WERI-Rb-1 (cell line): ENCODE measurements at places on chromosomes 12 and 14.

- no peak for DNase-seq
Observed at GRCh38 chr12:124172636-124173035, 122.3 kb upstream of the RFLNA start.

DNA sequence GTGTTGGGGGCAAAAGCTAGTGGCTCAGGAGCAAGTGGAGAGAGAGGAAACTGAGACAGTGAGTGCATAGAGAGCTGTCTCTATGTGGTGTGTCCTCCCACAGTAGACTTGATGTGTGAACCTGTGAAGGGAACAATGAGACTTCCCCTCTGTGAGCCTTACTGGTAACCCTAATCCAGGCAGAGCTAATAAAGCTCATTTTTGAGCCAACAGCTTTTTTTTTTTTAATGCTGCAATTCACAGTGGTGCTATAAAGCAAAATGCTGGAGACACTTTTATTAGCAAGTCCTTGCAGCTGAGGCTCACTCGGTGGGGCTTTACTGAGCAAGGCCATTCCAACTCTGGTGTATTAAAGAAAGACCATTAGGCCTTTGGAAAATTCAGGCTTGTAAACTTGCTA, 26.9 kb downstream of the FBXW8 start:
- DNase-seq, result no peak

DNA sequence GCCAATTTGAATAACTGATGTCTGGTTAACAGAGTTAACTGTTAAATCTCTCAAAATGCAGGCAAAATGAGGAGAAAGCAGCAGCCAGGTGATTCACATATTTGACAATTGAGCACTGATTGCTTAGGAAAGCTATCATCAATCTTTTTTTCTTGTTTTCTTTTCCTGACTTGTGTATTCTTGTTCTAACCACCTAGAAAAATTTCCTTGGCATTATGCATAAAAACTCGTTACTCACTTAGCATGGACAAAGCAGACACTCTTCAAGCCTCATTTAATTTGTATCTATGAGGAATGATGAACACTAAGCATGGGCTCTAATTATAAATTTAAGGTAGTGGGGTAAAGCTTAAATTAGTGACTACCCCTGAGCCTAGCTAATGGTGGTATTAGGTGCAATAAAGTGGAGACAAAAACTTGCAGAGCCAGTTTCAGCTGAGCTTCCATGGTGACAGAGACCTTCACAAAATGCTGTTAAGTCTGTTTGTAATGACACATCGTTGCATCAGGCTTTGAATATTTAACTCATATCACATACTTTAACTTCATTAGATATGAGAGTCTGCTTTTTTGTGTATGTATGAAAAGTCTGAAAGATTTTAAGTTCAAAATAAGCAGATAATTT, 52.0 kb downstream of the RASSF9 start:
- DNase-seq, result no peak

DNA sequence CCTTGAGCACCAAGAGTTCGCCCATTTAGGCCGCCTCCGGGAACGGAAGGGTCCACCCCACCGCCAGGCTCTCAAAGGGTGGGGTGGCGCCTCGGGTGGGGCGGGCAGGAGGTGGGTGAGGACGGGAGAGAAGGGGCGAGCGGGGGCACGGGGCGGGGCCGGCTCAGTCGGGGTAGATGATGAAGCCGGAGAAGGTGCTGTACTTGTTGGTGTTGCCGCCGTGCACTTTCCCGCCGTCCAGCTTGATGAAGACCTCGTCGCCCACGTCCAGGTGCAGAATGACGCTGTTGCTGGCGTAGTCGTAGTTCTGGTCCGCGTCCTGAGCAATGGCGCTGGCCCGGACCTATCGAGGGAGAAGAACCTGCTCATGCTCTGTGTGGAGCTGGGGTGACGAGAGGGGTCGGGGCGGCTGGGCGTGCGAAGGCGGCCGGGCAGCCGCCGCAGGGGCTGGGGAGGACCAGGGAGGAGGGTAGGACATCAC, 4.1 kb downstream of the C1QL4 start:
- DNase-seq, result no peak

DNA sequence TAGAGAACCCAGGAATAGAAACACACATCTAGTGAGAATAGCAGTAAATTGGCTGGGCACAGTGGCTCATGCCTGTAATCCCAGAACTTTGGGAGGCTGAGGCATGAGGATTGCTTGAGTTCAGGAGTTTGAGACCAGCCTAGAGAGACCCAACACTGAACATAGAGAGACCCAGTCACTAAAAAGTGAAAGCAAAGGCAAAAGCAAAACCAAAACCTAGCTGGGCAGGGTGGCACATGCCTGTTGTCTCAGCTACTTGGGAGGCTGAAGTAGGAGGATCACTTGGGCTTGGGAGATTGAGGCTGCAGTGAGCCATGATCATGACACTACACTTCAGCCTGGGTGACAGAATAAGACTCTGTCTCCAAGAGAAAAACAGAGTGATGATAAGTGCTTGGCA, 37.5 kb upstream of the MIS18BP1 start:
- DNase-seq, result no peak

GRCh38 chr12:50185970-50186663, 18.9 kb upstream of the CERS5 start:
- DNase-seq, result no peak

DNA sequence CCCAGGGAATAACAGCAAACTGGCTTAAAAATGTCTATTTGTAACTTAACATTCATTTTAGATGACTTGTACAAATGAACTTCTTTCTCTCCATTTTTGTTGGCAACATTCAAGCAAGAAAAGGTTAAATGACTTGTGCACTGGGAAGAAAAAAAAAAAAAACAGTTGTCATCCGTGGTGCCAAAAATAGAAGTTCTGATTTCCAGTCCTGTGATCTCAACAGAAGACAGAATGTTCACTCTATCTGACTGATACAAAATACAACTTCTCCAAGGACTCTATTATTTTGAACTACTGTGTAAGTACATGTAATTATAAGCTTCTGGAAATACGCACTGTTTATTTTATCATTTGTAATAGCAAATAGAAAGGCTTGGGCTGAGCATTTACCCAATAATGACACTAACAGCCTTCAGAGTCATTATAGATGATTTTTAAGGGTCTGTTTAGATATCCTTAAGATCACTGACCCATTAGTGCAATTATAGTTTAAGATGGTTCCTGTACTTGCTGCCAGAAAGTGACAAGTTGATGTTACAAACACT, 59.9 kb downstream of the LIN7A start:
- DNase-seq, result no peak

GRCh38 chr14:62905566-62905965, 139.7 kb downstream of the KCNH5 start:
- DNase-seq, result peak; percentile 9

DNA sequence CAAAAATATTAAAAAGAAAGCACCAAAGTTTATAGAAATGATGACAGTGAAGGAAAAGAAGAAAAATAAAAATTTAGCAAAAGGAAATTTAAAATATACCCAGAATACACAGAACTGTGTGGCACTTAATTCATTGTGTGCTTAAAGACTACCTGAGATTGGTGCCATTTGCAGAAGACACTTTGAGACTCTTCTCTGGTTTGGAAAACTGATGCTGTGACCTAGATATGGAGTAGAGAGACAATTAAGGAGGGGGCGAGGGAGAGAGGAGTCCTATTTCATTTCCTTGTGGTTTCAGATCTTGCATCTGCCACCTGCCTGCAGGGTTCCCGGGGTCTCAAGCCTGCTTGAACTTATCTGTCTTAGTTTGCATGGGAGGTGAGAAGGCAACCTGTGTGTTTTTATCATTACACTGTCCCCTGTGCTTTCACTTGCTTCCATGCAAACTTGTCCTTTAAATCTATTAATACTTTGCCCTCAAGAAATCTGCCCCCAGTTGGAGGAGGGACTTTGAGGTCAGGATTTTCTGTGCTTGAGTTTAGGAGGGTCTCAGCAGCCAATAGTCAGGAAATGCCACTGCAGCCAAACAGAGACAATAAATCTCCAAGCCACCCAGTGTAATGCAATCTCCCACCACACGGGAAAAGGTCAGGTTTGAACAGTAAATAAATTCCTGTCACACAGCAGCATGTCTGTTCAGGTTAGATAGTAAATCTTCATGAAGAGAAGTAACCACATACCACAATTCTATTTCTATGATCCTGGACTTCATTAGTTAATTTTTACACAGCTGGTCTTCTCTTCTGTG, 119.4 kb downstream of the CAND1 start:
- DNase-seq, result peak; percentile 19

GRCh38 chr14:94386085-94387031, 2.0 kb downstream of the SERPINA1 start:
- DNase-seq, result no peak

GRCh38 chr14:85579942-85580341, 50.0 kb downstream of the FLRT2 start:
- no peak for DNase-seq

DNA sequence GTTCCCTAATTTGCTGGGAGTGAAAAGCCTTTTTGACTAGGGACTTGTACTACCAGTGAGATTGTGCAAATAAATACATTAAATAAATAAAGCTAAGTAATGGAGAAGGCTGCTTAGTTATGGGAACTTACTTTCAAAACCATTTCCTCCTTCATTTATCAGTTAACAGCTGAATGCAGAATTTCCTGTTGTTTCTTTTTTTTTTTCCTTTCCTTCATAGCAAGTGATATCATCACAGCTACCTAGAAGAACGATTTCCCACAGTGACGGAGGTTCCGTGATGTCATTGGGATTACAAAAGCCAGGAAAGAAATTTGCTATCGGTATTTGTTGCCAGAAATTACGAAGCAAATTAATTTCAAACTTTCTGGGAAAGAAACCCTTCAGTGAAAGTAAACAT, 42.1 kb upstream of the SOCS2 start:
- DNase-seq, result no peak

DNA sequence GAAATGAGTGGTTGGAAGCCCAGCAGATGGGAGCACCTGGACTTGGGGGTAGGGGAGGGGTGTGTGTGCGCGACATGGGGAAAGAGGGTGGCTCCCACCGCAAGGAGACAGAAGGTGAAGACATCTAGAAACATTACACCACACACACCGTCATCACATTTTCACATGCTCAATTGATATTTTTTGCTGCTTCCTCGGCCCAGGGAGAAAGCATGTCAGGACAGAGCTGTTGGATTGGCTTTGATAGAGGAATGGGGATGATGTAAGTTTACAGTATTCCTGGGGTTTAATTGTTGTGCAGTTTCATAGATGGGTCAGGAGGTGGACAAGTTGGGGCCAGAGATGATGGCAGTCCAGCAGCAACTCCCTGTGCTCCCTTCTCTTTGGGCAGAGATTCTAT, 9.2 kb downstream of the GABARAPL1 start:
- no peak for DNase-seq

GRCh38 chr12:102526656-102527055, 46.3 kb upstream of the IGF1 start:
- DNase-seq, result no peak

DNA sequence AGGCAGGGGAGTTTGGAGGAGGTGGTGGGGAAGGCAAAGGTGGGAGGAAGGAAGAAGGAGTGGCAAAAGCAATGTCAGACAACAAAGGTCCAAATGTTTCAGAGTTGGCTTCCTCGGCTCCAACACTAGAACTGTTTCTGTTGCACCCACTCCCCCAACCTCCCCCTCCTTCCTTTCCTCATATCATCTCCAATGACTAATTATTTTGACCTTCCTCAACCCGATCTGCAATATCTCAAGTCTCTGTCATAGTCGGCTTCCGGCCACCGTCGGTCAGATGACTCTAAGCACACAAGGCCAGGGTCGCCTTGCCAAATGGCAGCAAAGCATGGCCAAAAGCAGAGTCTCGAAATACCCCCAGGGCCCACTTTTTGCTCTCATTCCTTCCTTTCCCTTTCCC, 637.0 kb upstream of the TBX3 start:
- DNase-seq, result no peak

DNA sequence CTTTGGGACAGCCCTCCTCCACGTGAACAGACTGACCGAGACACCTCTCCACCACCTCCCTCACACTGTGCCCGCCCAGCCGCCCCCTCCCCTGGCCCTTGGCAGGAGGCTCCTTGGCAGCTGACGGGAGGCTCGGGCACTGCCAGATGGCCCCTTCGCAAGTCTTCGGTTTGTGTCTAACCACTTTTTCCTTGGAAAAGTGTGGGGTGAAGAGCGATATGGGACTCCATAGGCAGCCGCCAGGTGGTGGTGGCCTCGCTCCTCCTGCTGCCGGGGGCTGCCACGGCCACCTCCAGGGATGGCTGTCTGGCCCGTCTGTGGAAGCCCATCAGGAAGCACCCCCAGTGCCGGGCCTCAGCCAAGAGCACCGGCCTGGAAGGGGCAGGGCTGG, 58.7 kb downstream of the LRCOL1 start:
- DNase-seq, result no peak

GRCh38 chr12:94545935-94546771, 86.5 kb upstream of the CEP83 start:
- DNase-seq, result peak; percentile 69

DNA sequence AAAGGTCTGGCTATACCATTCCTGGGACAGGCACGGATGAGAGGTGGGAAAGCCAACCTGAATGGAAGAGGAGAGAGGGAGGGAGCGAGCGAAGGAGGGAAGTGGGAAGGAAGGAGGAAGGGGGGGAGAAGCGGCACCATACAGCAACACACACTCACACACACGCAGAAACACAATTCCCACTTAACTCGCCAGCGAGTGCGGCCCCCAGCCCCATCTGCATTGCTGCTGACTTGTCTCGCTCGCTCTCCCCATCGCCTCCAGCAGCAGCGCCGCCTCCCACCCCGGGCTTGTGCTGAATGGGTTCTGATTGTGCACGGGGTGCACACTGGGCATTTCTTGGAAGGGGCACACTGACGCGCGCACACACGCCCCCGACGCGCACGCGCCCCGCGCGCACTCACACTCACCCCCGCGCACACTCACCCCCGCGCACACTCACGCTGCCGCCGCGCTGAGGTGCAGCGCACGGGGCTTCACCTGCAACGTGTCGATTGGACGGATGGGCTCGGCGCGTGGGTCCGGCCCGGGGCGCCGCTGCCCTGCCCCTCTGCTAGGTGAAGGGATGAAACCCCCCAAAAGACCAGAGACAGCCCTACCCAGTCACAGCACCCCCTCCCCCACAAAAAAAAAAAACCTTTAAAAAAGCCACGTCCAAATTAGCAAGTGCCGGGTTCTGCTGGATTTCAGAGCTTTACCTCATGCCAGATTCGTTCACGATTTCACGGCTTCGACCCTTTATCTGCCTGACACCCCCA, 685 bp downstream of the GRIN2B start:
- peak; percentile 23 for DNase-seq

- DNase-seq, result no peak
Observed at GRCh38 chr14:54574528-54574927, 7.6 kb downstream of the SAMD4A start.

- no peak for DNase-seq
Observed at GRCh38 chr14:55306938-55307589, 35.8 kb downstream of the FBXO34 start.
